ENCODE measurements at places on chromosomes 13 and 19.
A peak's percentile ranks its signal among the peaks of the same experiment; 100 is the strongest.

GRCh38 chr13:87295636-87296035, 375.5 kb upstream of the SLITRK5 start:
- DNase-seq = no peak

DNA sequence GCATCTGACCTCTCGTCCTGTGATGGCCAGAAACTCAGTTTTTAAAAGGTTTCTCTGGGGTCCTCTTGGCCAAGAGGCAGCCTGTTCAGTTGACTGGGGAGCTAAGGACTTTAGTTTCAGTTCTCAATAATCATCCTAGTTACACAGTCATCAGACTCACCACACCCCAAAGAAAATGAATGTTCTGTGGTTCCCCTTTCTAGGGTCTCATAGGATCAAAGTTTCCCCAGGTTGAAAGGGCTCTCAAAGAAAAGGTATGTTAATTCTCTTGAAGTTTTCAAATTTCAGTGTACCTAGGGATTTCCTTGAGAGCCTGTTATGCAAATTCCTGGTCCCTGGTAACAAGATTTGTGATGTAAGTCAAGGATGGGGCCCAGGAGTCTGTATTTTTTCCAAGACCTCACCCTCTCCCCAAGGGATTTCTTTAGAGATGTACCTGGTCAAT, 94.9 kb downstream of the FAM216B start:
- DNase-seq = no peak

- DNase-seq = no peak
Measured at GRCh38 chr13:25630329-25630900, 258.6 kb downstream of the ATP8A2 start.

DNA sequence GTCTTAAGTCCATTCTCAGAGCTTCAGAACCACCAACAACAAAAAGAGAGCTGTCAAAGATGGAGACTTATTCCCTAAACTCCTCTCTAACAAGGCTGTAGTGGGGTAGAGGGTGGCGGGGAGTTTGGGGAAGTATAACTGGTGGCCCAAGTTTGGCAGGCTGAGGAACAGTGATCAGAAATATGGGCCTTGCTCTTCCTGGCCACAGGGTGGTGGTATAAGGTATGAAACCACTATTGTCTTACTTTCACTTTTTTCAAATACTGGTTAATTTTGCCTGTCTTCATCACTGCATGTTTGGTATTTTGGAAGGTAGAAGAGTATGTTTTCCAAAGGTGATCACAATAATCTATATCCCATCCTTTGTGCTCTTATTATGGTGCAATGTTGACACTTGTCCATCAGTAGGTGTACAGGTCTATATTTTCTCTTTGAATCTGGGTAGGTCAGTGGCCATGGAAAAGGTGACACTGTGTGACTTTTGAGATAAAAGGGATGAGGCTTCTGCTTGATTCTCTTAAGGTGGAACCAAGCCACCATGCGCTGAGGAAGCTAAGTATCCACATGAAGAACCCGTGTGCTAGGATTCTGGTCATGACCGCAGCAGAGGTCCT, 23.2 kb upstream of the GPC5 start:
- DNase-seq = peak; percentile 29

- no peak for DNase-seq
Measured at GRCh38 chr13:68509734-68510621, 1279.8 kb upstream of the PCDH9 start.

- DNase-seq = peak; percentile 16
Measured at GRCh38 chr19:4064496-4065260, 2.0 kb downstream of the ZBTB7A start.

DNA sequence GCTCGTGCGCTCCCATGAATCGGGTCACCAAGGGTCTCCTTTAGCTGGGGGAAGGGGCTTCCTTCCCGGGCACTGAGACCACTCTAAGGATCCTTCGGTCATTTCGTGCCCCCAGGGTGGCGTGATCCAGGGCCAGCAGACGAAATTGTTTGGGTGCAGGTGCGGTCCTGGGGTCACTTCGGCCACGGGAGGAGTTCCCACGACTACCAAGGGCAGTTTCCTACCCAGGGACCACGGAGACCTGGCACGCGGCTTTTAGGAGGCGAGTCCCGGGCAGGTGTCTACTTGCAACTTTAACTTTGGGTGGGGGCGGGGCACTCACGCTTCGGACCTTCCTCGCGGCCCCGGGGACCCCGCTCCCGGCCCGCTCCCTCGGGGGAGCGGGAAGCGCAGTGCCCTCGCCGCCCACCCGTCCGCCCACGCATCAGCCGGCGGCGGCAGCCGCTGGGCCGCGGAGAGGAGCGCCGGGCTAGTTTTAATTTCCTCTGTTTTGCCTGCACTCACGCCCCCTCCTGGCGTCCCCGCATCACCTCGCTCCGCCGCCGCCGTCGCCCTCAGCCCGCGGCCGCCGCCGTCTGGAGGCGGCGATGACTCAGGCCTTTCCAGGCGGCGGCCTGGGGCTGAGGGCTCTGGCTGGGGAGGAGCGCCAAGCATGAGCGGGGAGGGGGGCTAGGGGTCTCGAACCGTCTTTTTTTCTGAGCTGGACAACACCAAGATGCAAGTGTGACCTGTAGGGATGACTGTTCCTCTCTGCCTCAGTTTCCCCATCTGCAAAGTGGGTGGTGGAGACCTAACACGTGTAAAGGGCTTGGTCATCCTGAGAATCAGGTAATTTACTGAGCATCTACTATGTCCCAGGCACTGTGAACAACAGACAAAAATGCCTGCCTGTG, 21.8 kb downstream of the OLFM2 start:
- DNase-seq = peak; percentile 80

DNA sequence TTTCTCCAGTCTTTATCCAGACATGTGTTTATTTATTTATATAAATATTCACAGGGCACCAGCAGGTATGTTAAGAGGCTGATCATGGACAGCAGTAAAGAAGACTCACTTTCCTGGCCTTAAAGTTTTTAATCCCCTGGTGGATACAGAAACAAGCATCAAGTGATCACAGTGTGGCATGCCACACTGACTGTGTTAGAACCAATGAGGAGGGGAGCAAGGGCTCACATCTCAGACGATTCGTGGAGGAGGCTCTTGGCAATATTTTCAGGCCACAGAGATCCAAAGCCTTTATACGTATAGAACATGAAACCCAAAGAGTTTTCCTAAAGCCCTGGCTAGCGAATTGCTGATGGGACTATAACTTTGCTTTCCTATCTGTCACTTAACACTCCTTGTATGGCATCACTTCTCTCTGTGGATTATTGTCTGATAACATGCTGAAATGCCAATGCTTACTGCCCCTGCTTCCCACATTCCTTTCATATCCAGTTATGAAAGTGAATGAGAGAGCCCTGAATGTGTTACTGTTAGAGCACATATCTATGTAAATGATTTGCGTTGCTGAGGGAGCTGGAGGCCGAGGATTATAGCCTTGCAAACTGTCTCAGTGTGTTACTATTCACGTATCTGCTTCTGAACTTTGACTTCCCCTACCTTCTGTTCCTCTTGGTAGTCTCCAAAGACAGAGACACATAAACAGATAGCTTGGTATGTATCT, 37.6 kb downstream of the POLR1D start:
- DNase-seq = no peak

GRCh38 chr13:85632526-85633195, 166.6 kb downstream of the SLITRK6 start:
- no peak for DNase-seq

DNA sequence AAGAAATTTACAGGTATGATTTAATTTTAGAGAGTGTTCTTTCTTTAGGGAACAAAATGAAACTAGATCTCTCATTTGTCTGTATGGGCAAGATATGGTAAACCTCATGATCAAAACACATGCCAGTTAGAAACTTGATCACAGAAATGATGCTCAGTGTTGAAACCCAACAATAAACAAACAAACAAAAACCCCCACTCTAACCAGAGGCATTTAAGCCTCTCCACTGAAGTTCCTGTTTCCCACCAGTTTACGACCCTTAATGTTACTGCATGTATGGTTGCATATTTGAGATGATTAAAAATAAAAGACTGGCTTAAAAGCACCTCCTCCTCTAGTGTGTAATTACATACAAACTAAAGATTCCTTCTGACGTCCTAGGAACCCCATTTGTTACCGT, 293.3 kb upstream of the MAB21L1 start:
- DNase-seq = no peak

GRCh38 chr13:81986308-81986707, 1645.4 kb upstream of the SPRY2 start:
- no peak for DNase-seq

DNA sequence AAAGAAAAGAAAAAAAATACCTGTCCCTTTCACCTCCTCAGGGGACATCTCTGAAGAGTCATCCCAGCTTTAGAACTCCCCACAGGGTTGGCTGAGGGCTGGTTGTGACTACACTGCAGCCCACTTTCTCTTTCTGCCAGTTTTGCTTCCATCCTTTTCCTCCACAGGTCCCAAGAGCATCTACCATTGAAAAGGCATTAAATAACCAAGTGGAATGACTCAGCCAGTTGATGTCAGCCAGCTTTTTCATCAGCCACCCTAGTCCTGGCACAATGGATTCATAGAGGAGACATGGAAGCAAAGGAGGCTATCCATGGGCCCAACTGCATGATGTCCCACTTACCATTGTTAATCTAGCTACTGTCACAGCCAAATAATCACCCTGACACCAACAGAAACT, 9.2 kb upstream of the RCBTB1 start:
- no peak for DNase-seq

DNA sequence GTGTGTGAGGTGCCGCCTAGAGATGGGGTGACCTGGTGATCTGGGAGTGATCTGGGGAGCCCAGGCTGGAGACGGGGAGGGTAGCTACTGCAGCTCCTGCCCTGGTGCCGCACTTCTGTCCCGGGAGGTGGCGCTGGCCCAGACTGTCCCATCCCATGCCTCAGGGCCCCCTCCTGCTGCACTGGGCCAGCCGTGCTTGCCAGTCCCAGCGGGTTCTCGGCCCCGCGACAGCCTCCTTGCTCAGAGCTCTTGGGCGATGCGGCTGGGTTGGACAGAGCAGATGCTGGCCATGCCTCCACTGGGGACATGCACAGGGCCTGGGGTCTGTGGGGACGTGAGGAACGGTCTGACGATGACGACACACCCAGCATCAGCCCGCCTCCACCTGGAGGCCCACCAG, 2.5 kb downstream of the RAX2 start:
- no peak for DNase-seq

DNA sequence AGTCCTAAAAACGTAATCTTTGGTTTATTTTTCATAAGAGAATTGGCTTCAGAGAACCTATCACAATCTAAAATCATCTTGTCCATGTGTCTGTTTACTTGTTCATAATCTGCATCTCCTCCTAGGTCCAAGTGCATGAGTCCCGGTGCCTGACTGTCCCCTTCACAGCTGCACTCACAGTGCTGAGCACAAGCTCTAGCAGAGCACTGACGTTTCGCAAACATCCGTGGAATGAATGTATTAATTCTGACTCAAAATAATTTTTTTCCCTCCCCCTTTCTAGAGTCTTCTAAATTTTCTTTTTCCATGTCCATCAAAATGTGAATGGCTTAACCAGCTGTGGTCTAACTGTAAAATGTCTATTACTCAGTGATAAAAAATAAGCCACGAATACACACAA, 245.5 kb upstream of the TSHZ3 start:
- DNase-seq = no peak

GRCh38 chr19:1141944-1142343, 32.1 kb downstream of the SBNO2 start:
- DNase-seq = no peak

DNA sequence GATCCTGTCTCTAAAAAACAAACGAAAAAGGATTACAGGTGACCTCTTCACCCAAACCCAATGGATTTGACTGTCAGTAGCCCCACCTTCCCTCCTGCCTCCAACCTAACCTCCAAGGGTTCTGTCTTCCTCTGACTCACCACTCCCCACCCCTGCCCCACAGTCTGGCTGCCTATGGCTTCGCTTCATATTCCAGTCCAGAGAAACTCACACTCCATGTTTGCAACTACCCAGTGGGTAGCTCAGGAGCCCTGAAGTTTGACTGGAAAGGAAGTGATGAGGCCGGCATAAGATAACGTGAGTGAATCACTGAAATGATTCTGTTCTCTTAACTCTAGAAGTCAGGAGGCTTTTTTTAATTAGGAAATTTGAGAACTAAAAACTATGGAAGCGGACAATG, 303.9 kb downstream of the FOXO1 start:
- no peak for DNase-seq

DNA sequence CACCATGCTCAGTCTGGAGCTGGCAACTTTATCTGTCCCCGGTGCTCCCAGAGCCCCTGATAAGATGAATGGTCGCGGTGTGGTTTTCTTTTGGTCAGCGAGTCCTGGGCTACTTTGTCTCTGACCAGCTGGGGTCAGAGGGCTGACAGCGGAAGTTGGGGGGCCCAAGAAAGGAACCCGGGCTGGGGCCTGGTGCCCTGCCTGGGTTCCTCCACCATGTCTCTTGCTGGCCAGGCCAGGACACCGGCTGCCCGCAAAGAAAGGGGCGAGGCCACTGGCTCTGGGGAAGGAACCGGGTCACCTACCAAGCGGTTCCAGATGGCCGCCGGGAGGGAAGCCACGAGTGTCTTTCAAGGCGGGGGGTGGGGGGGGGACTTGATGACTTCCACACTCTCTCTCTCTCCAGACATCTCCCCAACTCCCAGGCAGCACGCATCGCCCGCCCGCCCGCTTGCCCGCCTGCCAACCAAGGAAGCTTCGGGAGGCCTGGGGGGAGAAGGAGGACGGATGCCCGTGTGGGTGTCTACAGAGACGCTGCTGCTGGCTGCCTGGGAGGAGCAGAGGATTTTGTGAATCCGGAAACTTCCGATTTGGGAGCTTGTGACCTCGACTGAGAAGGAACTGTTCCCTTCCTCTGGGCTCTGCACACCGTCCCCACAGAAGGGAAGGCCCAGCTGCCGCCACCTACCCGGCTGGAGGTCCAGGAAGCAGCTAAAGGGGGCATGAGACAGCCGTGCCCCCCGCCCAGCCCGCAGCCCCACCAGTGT, 1.1 kb downstream of the PIP5K1C start:
- DNase-seq = no peak

GRCh38 chr13:111388851-111389500, 68.5 kb downstream of the TEX29 start:
- no peak for DNase-seq

- peak; percentile 7 for DNase-seq
Measured at GRCh38 chr13:53953183-53953582, 924.6 kb downstream of the OLFM4 start.

DNA sequence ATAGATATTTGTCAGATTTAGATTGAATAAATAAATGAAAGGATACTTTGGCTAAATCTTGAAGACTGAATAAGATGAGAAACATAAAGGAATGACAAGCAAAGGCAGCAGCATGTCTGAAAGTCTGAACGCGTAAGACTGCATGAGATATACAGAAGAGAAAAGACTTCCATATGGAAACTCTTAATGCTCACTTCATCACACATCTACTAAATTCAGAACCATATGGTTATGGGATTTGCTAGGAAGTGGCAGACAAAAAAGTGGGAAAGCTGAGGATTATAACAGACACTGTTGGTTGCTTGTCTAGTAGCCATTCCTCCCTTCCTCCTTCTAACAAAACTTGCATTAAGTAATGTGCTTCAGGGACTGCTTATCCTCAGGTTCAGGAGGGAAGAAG, 446.7 kb downstream of the KCTD12 start:
- no peak for DNase-seq

DNA sequence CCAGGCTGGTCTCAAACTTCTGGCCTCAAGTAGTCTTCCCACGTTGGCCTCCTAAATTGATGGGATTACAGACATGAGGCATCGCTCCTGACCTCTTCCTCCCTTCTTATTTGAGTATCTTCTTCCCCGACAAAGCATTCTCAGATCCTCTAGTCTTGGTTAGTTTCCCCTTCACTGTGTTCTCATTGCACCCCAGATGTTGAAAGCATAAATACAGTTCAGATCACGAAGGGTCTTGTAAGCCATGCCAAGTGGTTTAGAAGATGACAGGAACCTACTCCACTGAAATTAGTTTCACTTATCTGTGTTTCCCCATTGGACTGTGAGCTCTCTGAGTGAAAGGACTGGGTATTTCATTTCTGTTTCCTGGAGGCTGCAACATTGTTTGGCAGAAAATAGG, 100.7 kb downstream of the DGKH start:
- no peak for DNase-seq
